RPMI8226 (cell line): ENCODE measurements at places on chromosomes 6 and 20.

DNA sequence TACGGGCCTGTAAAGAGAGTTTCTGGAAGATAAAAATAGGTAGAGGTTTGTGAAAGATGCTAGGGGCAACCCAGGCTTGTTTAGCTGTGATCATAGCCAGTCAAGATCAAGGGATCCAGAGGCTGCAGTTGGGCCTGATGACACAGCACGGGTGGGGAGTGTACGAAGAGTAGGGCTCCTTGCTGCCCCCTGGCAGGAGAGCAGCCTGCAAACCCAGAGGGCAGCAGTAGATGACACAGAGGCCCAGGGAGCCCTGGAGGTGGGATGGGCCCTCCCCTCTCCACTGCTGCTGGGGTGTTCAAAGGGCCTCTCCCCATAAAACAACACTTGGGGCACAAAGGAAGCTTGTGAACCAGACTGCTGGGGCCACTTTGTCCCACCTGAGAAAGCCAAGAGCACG is 47.2 kb downstream of the VEGFA start:
- peak; percentile 67 for DNase-seq

- no peak for DNase-seq
These were observed 124.4 kb upstream of the JARID2 start for GRCh38 chr6:15121443-15121842.

DNA sequence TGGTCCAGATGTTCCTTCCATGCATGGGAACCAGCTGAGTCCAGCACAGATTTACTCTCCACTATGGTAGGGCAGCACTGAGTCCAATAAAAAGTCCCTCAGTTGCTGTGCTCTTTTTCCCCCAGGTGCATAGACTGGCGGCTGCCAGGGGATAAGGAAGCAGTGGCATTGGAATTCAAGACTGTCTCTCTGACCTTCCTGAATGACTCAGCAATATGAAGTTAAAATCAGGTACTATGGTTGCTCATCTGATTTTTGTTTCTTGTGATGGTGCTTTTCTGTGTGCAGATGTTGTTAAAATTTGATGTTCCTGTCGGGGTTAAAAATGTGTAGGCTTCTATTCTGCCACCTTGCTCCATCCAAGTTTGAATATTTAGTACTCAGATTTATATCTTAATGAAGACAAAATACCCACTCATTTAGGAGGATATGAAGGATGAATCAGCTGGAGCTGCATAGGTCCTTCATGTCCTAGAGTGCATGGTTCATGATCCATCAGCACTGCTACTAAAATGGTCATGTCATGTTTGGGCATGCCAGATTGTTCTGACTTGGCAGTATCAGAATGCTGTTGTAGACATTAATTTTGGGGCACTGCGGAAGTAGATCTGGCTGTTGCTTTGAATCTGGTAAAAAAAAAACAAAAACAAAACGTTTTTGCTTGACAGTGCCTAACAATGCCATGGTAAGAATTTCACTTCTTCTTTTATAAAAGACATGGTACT is 321.2 kb upstream of the MAP3K7 start:
- peak; percentile 74 for DNase-seq

- DNase-seq = no peak
These were observed 27.7 kb downstream of the CST9L start for GRCh38 chr20:23540624-23541023.

DNA sequence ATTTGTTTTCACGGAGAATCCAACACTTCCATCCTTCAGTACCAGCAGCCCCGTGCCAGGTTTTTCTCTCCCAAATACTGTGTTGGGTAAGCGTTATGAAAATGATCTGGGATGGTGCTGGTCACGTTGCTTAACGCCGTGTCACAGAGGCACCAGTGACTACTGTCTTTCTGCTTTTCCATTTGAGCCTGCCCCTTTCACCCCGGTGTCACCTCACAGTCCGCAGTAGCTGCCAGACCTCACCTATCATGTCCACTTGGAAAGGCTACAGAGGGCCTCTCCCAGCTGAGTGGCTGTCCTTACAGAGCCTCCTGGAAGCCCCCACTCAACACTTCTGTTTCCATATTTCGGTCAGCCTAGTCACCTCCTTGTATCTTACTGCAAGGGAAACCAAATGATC is 176.5 kb upstream of the ARID1B start:
- no peak for DNase-seq

DNA sequence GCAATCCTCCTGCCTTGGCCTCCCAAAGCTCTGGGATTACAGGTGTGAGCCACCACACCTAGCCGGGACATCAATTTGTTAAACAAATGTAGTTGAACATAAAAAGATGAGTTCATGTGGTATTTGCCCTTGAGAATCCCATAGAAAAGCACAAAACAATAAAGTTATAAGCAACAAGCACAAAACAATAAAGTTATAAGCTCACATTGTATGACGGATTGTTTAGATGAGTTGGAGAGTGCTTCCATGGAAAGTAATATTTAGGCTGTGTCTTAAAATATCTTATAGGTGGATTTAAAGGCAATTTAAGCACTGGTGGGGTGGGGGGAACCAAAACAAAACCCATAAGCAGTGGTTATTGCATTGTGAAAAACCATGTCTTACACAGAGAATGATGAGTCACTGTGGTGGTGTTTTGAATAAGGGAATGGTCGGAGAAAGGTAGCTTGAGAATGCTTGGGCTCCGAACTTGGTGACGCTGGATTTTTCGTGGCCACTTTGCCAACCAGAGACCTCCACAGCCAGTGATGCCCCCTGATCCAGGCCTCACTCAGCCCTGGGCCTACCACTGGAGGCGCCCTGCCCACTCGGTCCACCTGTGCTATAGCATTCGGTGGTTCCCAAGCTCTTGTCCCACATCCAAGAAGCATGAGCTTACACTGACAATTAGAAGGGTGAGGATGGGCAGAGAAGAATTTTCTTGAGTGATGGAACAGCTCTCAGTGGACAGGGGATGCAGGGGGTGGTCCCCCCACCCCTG is 256.0 kb downstream of the CDKAL1 start:
- DNase-seq = no peak

- DNase-seq = no peak
These were observed 3.1 kb downstream of the FAM184A start for GRCh38 chr6:119075200-119075981.

- no peak for DNase-seq
These were observed 237.5 kb downstream of the ATXN1 start for GRCh38 chr6:16523606-16524379.

- DNase-seq = no peak
These were observed 25.6 kb downstream of the TOP1 start for GRCh38 chr20:41054070-41054846.

GRCh38 chr20:61879303-61879620 is 186.4 kb downstream of the TAF4 start:
- DNase-seq = no peak

GRCh38 chr6:17506531-17506930 is 93.6 kb upstream of the FAM8A1 start:
- DNase-seq = no peak

GRCh38 chr6:30200551-30201281 is 12.5 kb downstream of the TRIM26 start:
- DNase-seq = peak; percentile 69

- no peak for DNase-seq
These were observed 7.7 kb downstream of the DEFB125 start for GRCh38 chr20:95215-95614.

DNA sequence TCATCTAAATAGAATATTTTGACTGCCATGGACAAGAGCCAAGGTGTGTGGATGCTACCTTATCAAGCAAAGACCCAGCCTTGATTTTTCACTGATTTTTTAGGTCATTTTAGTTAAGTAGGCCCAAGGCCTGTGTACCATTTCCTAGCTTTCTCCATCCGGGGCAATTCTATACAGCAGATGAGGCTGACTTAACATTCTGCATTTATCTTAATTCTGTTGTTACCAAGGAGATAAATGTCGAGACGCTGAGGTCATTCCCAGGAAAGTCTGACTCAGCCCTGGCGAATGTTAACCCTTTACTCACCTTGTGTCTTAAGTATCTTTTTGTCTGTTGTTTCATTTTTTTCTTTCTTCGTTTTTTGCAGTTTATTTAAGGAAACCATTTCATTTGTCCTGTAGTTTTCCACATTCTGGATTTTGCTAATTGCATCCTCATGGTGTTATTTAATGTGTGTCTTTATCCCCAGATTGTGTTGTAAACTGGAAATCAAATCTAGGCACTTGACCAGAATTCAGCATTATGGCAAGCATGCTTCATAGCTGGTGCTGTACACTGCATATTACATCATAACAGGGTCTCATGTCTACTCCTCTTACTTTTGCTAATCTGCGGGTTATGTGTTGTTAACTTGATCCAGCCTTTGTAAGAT is 277.0 kb downstream of the CDKAL1 start:
- DNase-seq = no peak

DNA sequence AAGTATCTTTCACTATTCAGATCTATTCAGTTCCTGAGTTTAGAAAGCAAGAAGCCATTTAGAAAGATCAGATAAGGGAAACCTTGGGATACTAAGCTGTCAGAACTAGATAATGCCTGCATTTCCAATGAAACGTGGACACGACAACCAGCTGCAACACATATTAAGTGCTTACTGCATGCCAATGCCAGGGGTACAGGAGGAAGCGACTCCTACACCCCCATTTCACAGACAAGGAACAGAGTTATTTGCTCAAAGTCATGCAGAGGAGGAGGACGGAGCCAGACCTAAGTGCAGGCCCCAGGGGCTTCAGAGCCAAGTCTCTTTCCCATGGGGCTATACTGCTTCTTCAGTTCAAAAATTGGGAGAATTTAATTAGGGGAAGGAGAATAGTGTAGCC is 62.4 kb downstream of the PREX1 start:
- no peak for DNase-seq

- DNase-seq = no peak
These were observed 11.5 kb downstream of the ARHGAP18 start for GRCh38 chr6:129698430-129698829.

- DNase-seq = no peak
These were observed 271.7 kb upstream of the CHD6 start for GRCh38 chr20:41889844-41890224.

DNA sequence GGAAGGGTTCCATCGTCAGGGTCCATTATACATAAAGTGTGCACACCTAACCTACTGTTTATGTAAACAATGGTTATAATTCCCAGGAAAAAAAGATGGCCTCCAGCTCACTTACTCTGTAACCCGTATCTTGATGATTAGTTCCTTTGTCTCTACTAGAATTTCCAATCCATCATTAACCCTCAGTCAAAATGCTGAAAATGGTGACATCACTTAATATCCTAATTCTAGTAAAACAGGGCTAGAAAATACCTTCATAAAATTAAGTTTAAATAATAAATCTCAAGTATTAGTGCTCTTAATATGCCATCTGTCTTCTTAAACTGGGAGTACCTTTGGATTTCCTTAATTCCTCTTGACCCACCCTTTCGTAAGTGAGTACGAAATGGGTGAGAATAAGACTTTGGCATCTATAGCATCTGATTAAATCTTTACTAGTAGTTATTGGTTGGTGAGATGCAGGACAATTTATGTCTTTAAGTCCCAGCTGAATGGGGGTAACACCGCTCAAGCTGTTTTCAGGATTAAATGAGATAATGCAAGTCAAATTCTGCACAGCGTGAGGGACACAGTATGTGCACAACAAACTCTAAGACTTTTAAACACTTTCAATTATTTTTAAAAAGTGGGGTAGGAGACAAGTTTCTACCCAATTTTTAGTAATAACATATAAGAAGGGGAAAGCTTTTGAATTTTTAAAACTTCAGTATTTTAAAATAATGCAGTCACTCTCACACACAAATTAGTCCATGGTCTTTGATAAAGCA is 1.6 kb downstream of the HMGN3 start:
- DNase-seq = no peak

DNA sequence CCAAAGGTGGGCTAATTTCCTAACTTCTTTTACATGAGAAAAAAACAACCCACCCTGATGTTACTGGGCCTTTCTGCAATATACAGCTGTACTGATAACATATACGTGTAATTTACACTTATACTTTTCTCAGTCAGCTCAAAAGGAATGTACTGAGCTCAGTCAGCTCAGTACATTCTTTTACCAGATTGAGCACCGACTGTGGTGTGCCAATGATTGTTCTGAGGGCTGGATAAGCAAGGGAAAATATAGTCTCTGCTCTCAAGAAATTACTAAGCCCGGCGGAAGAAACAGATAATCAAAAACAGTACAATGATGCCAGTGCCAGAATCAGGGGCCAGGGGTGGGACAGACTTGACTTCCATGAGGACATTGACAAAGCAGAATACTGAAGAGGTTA is 10.0 kb upstream of the BLOC1S5 start:
- no peak for DNase-seq

GRCh38 chr20:60058879-60059278 is 100.7 kb downstream of the CDH26 start:
- no peak for DNase-seq
